GM10248 (cell line): ENCODE measurements at places on chromosomes 11 and 22.

DNA sequence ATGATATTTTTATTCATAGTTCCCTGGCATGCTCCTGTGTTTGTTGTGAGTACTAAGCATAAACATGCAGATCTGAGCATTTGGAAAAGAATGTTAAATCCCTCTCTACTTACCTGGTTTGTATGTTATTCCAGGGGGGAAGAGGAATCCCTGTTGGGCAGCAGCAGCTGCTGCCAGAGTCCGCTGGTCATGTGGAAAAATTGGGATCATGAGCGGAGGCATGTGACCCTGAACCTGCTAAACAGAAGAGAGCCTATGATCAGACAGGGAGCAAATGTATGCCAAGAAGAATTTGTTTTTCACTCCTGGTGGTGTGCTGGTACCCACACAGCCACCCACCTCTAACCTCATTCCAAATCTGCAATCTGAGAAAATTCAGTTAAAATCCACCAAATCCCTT lies 244.7 kb downstream of the SOX6 start:
- DNase-seq = no peak

GRCh38 chr11:113675003-113675561 lies 31.0 kb downstream of the TMPRSS5 start:
- DNase-seq = peak; percentile 60

GRCh38 chr11:129189646-129190045 lies 2.5 kb downstream of the ARHGAP32 start:
- DNase-seq = no peak

DNA sequence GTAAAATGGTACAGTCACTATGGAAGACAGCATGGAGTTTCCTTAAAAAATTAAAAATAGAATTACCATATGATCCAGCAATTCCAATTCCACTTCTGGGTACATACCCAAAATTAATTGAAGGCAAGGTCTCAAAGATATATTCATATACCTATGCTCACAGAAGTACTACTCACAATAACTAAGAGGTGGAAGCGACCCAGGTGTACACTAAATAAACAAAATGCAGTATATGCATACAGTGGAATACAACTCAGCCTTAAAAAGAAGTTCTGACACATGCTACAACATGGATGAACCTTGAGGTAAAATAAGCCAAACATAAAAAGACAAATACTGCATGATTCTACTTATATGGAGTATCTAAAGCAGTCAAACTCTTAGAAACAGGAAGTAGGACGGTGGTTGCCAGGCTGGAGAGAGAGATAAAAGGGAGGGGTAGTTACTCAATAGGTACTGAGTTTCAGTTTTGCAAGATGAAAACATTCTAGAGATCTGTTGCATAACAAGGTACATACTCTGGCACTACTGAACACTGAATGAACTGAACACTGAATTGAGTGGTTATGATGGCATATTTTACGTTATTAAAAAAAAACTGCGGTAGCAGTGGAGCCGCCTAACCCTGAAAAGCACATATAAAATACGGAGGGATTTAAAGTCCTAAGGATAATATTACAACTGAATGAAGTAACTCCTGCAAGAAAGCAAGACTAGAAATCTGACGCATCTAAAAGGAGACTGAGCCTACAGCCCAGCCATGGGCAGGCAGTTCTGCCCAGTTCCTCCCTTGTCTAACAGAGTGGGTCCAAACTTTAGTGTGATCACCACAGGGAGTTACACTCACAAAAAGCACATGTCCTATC lies 12.8 kb downstream of the DGCR2 start:
- peak; percentile 68 for DNase-seq

DNA sequence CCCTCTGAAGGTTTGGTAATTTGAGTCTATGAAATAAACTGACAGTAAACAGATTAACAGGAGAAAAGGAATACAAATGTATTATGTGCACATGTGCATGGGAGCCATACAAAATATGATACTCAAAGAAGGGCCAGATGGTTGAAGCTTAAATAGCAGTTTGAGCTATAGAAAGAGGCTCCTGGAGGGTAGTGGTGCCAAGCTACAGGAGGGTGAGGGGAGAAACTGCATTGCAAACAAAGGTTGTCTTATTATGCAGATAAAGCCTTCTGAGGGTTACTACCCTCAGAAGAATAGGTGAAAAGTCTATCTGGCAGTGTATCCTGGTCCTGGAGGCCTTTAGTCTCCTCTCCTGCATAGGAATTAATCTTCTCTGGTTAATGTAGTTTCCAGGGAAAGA lies 267.3 kb upstream of the MPPED2 start:
- no peak for DNase-seq

GRCh38 chr11:2860636-2861035 lies 24.9 kb downstream of the CDKN1C start:
- peak; percentile 64 for DNase-seq

GRCh38 chr22:37190262-37190780 lies 2.3 kb upstream of the C1QTNF6 start:
- no peak for DNase-seq

- no peak for DNase-seq
Observed at GRCh38 chr11:69463181-69463994, 18.1 kb upstream of the LINC01488 start.

- no peak for DNase-seq
Observed at GRCh38 chr22:22886546-22886945, 1.1 kb upstream of the IGLL5 start.

DNA sequence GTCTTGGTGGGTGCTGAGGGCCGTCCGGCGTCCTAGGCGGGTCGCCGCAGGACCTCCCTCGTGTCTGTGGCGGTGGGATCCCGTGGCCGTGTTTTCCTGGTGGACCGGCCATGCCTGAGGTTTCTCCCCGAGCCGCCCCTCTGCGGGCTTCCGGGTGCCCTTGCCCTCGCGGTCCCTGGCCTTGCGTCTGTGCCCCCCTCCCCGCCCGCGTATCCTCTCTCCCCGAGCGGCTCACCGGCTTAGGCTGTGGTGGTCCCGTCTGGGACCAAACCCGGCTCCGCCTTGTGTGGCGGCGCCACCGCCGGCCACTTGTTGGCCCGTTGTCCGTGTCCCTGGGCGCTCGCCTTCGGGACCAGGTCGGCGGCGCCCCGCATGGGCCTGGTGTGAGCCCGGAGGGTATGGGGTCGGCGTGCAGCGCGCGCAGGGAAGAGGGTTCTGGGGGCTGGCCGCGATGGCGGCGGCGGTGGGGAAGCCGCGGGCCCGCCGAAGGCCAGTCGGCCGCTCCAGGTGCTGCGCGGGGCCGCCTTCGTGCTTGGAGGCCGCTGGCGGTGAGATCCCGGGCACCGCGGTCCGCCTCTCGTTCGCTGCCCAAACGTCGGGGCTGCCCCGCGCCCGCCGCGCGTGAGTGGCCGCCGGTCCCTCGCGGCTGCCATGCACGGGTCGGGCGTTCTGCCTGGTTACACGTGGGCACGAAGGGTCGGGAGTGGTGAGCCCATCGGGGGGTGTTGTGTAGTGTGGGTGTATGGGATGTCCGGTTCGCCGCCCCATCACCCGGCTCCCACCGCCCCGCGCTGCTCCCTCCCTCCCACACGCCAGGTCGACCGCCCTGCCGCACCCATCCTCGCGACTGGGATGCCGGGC lies 3899.1 kb upstream of the OR11H1 start:
- DNase-seq = no peak

GRCh38 chr11:61474013-61474643 lies 34.4 kb upstream of the LRRC10B start:
- DNase-seq = no peak

- DNase-seq = no peak
Observed at GRCh38 chr11:80798174-80798573, 1357.3 kb upstream of the TENM4 start.

GRCh38 chr11:65528819-65529350 lies 4.0 kb downstream of the SCYL1 start:
- no peak for DNase-seq

DNA sequence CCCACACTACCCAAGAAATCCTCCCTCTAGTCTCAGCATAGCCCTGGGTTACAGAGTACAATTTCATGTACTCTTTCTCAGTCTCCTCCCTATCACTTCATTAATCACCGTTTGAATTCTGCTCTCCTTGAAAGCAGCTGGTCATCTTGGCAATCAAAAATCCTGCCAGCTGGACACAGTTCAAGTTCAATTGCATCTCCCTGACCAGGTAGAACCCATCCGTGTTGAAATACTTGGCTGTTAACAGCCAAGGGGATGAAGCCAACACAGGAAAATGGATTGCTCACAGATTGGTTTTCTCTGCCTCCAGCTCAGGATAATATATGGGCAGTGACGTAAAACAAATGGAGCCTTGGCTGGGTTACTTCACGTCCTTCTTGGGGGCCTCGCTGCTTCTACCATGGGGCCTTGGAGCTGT lies 55.1 kb upstream of the GRK3 start:
- no peak for DNase-seq

GRCh38 chr11:117876341-117877119 lies at the start of gene FXYD6:
FXYD6 (minus strand) TSS chr11:117876658; CDS start chr11:117842776, 33,882 bp downstream.
- DNase-seq = no peak

DNA sequence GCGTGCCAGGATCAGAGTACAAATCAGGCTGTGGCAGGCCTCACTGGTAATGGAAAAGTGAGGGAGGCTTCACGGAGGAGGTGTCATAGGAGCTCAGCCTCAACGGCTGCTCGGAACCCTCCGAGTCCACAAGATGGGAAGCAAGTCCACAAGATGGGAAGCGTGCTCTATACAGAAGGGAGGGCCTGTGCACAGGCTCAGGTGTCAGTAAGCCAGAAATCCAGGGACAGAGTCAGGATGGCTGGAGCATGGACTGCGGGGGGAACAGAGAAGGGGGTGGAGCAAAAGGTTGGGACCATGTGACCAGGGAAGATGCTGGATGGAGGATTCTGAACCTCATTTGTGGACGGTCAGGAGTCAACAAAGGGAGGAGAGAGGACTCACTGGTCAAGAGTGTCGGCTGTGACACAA lies 3.4 kb upstream of the DPP3 start:
- no peak for DNase-seq

GRCh38 chr11:133081730-133082452 lies 450.4 kb downstream of the OPCML start:
- no peak for DNase-seq

- DNase-seq = no peak
Observed at GRCh38 chr11:74004759-74005615, 3.9 kb downstream of the UCP3 start.

DNA sequence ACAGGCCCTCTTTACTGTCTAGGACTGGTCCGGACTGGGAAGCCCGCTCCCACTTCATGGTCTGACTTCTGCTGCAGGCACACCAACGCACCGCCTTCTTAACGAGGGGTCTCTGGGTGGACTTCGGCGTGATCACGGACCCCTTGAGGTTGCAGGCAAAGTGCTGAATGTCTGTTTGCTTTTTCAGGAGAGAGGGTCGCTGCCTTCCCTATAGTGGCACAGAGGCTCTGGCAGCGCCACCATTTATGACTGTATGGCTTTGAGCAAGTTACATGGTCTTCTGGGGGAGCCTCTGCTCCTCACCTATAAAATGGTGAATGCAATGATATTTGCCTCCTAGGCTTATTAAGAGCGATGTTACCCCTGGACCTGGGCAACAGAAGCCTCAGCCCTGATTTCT lies 1.4 kb upstream of the SCN4B start:
- DNase-seq = no peak

DNA sequence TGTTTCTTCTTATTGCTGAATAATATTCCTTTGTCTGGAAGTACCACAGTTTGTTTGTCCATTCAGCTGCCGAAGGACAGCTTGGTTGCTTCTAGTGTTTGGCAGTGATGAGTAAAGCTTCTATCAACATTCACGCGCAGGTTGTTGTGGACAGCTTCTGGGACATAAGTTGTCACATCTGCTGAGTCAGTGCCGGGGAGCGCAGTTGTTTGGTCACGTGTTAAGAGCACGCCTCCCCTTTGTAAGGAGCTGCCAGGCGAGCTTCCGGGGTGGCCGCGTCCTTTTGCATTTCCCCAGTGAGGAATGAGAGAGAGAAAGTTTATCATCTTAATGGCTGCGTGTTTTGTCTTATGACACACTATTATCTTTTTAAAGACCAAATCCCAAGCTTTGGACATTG lies 30.3 kb downstream of the SAMM50 start:
- DNase-seq = no peak

DNA sequence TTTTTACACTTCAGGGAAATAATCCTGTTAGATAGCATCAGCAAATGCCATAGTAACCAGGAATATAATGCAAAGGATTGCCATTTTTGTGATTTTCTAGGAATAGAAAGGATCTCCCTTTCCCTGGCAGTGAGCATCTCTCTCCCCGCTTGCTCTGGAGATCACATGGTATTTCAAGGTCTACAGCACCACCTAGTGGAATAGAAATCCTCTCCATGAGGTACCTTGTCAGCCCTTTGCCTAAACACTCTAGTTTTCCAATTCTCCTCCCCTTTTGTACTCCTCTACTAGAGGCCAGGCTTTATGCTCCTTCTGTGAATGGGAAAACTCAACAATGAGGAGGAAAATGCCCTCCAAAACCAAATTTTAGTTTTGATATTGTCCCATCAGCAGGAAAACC lies 78.4 kb downstream of the XRRA1 start:
- DNase-seq = no peak

DNA sequence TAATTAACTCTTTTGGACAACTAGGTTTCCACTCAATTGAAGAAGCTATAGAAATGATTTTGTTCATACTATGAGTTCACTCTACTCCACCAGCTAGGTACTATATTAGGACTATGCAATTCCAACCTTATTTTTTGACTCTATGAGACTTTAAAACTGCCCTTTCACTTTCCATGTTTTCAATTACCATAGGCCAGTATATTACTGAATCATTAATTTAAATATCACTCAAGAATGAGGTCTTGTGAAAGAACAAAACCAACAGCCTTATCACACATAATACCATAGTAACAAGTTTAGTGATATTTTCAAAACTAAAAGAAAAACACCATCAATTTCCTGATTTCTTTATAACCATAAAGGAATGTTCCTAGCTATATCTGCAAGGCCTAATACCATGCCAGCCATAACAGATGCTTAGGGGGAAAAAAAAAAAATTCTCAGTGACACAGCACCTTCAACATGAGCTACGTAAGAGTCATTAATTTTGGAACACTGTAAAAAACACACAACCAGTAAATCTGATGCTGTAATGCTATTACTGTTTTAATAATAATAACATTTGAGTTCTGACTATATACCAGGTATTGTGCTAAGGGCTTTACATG lies 6.1 kb downstream of the DCUN1D5 start:
- DNase-seq = no peak

DNA sequence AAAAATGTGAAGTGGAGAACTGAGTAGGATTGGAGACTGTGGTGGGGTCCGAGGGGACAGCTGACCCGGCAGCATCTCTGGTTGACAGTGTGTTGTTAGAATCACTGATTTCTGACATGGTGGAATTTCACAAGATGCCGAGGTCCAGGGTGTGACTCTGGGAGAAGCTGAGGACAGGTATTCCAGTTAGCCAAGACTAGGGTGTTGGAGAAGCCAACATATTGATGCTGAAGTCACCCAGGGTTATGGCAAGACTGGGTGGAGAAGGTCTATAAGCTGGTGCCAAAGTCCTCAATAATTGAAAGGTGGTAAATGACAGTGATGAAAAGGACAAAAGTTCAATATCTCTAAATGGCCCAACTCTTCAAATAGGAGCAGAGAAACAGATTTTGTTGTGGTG lies 86.1 kb downstream of the ME3 start:
- no peak for DNase-seq

- no peak for DNase-seq
Observed at GRCh38 chr22:25080855-25081254, 118.8 kb upstream of the CRYBB3 start.
